ENCODE measurements at places on chromosomes 2 and 18. TPM values are rescaled to one million over a fixed set of nuclear protein-coding genes. Genes with fewer than 3 reads are reported as not detected.

GRCh38 chr2:234999740-235000425 lies 48.1 kb downstream of the SH3BP4 start:
- DNase-seq = no peak

GRCh38 chr2:231094736-231095346 lies 30.0 kb downstream of the HTR2B start:
- no peak for DNase-seq

GRCh38 chr2:238956676-238957075 lies 108.8 kb downstream of the TWIST2 start:
- DNase-seq = no peak

- no peak for DNase-seq
Observed at GRCh38 chr2:127183771-127184170, 36.3 kb downstream of the CYP27C1 start.

DNA sequence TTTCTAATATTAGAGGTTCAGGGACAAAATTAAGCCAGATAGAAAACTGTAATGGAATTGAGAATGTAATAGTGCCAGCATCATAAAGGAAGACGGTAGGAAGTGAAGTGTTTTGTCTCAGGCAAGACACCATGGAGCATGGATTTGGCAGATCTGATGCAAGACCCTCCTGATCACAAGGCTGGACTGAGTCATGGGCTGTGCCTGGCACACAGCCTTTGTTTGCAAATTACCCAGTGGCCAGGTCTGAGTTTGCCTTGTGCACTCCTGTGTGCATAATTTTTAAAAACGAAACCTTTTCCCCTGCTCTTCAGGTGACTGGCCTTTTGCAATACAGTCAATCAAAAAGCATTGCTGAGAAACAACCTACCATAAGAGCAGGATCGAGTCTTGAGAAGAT lies 2.0 kb upstream of the UPP2 start:
- no peak for DNase-seq

- DNase-seq = no peak
Observed at GRCh38 chr2:24204505-24204904, 29.7 kb downstream of the FAM228A start.

GRCh38 chr2:42949125-42949524 lies 156.7 kb upstream of the HAAO start:
- DNase-seq = no peak

DNA sequence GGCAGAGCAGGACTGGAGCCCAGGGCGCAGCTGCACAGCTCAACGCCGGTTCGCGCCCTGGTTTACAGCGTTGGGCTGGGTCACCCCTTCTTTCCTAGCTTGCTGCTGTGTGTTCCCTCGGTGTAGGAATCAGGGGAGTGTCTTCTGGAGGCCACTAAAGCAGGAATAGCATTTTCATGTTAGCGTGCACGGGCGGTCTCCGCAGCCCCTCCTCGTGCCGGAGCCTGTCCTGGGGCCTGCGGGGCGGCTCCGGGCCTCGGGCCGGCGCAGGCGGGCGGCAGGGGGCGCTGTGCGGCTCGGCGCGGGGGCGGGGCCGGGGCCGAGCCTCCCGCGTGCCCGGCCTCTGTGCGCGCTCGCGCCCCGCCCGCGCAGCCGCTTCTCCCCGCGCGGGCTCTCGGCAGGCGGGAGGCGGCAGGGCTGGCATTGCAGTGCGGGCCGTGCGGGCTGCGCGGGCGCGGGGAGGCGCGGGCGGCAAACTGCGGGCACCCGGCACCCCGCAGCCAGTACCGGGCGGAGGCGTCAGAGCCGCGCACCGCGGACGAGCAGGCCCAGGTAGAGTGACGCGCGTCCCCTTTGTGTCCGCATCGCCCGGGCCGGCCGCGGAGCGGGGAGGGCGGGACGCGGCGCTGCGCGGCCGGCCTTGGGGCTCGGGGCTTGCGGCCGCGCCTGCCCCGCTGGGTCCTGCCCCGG lies at the start of gene RNF144A:
Gene RNF144A, plus strand, starts transcription at position 342 of the 690 bp plus-strand sequence. CDS start 79,515 bp downstream, outside the sequence.
- DNase-seq = no peak

DNA sequence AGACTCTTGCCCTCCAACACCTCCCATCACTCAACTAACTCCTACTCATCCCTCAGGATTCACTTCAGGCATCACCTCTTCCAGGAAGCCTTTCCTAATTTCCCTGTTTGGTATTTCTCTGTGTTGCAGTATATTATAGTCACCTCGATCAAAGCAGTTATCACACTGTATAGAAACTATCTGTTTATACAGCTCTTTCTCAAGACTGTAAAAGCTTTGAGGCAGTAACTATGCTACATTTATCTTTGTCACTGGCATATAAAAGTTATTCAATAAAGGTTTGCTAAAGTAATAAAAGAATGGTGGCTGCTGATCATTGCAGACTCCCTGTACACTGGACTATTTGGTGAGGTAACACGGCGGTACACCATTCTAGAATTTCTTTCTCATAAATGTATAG lies 284.9 kb downstream of the PAX3 start:
- no peak for DNase-seq

DNA sequence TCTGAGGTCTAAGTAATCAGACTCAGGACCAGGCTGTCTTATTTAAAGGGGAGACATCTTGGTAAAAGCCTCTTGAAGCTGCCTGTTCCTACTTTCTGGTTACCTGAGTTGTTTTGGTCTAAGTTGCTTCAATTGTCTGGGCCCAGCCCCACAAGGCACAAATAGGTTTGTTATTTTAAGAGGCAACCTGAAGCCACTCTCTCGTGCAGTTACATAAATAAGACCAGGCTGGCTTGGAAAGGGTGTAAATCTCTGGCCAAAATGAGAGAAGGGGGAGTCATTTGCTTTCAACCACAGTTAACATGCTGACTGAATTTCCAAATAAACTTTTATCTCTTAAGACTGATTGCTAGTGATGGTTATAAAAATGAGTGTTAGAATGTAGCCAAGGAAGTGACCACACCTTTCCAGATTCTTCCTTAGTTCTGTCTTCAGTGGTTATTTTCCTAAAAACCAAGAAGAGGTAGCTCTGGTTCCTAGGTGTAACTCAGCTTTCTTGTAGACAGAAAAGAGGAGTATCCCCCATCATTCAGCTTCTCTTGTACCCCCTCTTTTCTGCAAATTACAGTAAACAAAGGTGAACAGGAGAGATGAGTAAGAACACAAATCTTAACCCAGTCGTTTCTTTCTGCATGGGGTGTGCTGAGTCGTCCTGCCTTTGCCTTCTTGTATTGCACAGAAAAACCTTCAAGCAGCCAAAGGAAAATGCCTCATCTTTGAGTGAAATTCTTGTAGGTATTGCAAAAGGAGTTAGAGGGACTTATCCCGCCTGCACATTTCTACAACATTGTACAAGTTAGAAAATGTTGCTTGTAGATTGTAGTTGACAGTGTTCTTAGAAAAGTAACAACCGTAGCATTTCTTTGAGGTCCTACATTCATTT lies 161.5 kb upstream of the NT5C1B start:
- no peak for DNase-seq

GRCh38 chr2:159147690-159148089 lies 138.8 kb downstream of the WDSUB1 start:
- DNase-seq = no peak

DNA sequence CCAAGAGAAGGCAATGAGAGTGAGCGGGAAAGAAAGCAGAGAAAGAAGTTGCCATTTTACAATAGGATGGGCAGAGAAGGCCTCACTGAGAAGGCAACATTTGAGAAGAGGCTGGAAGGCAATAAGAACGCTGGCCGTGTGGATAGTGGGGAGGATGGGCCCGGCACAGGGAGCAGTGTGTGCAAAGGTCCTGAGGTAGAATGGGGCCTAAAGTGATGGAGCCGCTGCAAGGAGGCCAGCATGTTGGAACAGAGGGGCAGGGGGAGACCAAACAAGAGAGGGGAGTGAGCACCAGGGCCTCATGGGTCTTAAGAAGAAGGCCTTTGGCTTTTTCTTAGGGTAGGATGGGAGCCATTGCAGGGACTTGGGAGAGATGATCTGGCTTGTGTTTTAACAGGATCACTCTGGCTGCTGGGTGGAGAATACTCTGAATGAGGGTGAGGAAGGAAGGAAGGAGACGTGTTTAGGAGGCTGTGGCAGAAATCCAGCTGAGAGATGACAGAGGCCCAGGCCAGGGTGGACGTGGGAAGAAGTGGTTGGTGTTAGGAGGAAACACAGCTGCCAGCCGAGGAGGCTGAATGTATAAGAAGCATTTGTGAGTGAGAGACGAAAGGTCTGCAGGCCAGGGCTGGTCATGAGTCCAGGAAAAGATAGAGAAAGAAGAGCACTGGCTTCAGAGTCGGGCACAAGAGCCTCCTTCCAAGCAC lies 159.8 kb downstream of the KLHL29 start:
- no peak for DNase-seq

DNA sequence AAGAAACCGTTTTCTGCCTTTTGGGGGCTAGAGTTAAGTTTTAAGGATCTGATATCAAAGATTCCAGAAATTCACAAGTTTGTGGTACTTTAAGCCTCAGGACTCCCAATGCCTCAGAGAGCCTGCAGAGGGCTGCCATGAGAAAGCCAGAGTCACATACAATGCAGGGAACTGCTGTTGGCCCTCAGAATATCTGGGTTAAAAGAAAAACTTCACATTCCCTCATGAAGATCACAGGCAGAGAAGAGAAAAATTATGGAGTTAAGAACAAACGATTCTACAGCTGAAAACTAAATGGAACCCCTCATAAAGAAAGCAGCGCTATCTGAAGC lies 39.5 kb downstream of the HDAC4 start:
- no peak for DNase-seq

DNA sequence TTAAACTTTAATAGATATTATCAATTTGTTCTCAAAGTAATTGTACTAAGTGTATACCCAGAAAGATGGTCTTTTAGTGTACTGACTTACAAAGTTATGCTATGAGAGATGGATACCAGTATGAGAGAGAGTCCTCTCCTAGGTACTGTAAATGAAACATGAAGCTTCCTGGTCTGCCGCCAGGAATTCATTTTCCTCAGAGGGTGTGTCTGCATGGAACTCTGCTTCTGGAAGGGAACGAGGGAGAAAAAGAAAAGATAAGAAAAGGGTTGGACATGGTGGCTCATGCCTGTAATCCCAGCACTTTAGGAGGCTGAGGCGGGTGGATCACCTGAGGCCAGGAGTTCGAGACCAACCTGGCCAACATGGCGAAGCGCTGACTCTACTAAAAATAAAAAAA lies 2.2 kb upstream of the SSB start:
- DNase-seq = no peak

DNA sequence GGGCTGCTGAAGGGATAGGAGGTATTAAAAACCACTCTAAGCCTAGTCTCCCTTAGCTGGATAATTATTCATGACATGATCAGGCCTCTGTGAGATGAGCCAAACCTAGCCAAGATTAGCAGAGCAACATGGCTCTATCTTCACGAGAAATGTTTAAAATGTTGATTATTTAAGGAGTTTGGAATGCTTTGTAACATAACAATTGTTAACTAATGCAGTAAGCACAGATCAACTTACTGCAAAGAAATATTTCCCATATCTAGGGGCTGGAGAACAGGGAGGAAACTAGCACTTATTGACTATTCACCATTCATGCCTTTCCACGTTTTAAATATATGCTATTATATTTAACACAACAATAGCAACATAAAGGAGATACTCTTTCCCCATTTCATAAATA lies 833.7 kb upstream of the CHAC2 start:
- no peak for DNase-seq

GRCh38 chr2:159199761-159200465 lies 86.6 kb downstream of the WDSUB1 start:
- no peak for DNase-seq

- no peak for DNase-seq
Observed at GRCh38 chr2:118791483-118791882, 56.0 kb downstream of the EN1 start.

DNA sequence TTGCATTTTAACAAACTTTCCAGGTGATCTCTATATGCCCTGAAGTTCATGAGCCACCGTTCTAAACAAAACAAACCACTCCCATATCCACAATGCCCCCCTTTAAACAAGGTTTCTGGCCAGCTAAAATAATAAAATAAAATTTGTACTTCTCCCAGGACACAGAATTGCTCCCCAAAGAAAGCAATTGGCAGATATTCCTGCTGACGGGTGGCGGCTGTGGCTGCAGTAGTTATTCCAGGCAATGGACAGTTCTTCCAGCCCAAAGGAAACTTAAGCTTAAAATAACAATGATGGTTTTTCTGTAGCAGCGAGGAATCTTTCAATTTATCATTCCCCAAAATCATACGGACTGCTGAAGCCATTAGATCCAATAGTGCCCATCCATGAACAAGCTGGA lies 260.5 kb upstream of the ZNF521 start:
- DNase-seq = no peak

- no peak for DNase-seq
Observed at GRCh38 chr2:56410140-56410539, 226.3 kb downstream of the CCDC85A start.

GRCh38 chr2:18558458-18558857 lies 2.0 kb downstream of the RDH14 start:
- DNase-seq = no peak

DNA sequence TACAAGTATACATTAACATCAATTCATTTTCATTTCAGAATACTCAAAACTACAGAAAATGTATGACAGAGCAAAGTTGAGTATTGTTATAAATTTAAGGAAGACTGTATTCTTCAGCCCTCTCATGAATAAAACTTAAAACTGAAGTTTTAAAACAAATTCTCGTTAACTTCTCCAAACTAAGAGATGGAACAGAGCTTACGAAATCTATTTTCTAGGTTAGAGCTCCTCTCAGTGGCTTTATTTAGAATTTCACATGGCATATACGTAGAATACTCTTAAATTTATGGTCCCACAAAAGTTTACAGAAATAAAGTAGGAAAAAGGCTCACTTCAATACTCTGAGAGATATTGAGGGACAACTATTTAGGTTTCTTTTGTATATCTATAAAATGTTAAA lies 612.1 kb downstream of the KCNJ3 start:
- DNase-seq = no peak

CCDC85A gene
- 4.2 TPM for total RNA-seq

HTR2B gene
- total RNA-seq = 2.8 TPM

C18orf54 gene
- 1.1 TPM for total RNA-seq

NFATC1 gene
- 27.6 TPM for total RNA-seq

VRK2 gene
- 13.3 TPM for total RNA-seq

CD302 gene
- 115 TPM for total RNA-seq

CLASP1 gene
- total RNA-seq = 113 TPM

TBR1 gene
- not detected for total RNA-seq

FSHR gene
- total RNA-seq = not detected

MYOM1 gene
- 16.1 TPM for total RNA-seq

ACVR1 gene
- 35.0 TPM for total RNA-seq

NR4A2 gene
- total RNA-seq = 4.4 TPM

OTX1 gene
- not detected for total RNA-seq

MYCN gene
- total RNA-seq = 0.21 TPM

ZSWIM2 gene
- not detected for total RNA-seq

FBXO48 gene
- 0.41 TPM for total RNA-seq

CTDSP1 gene
- 182 TPM for total RNA-seq

SNORC gene
- 0.63 TPM for total RNA-seq

Measured in thoracic aorta (tissue), 2 donors.